Mucosa of gallbladder (tissue), 1 donor: ENCODE measurements at places on chromosomes 6 and 20. TPM values are rescaled to one million over a fixed set of nuclear protein-coding genes. Genes with fewer than 3 reads are reported as not detected.
A peak's percentile ranks its signal among the peaks of the same experiment; 100 is the strongest.

- peak; percentile 24 for DNase-seq
Observed at GRCh38 chr20:9068841-9069663, at the start of gene PLCB4. PLCB4 (plus strand) TSS chr20:9069087; CDS start chr20:9307815, 238,728 bp downstream.

- DNase-seq, result no peak
Observed at GRCh38 chr20:64084685-64085152, 521 bp upstream of the LKAAEAR1 start.

- DNase-seq, result no peak
Observed at GRCh38 chr6:131831392-131831791, 23.6 kb downstream of the ENPP1 start.

DNA sequence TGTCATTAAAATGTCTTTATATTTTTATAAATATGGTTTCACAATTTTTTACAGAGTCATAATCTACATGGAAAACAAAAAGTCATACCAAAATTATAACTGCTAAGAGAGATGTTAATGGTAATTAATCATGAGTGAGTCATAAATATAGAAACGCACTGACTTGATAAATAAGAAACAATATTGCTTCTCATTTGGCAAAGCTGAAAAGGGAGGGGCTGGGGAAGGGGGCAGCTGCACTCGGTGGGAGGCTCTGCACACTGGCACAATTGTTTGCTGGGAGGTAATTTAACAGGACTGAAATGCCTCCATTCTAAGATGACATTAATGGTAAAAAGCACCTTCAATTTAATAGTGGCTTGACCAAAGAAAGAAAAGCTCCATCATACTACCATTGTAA lies 133.3 kb upstream of the AGPAT4 start:
- no peak for DNase-seq

DNA sequence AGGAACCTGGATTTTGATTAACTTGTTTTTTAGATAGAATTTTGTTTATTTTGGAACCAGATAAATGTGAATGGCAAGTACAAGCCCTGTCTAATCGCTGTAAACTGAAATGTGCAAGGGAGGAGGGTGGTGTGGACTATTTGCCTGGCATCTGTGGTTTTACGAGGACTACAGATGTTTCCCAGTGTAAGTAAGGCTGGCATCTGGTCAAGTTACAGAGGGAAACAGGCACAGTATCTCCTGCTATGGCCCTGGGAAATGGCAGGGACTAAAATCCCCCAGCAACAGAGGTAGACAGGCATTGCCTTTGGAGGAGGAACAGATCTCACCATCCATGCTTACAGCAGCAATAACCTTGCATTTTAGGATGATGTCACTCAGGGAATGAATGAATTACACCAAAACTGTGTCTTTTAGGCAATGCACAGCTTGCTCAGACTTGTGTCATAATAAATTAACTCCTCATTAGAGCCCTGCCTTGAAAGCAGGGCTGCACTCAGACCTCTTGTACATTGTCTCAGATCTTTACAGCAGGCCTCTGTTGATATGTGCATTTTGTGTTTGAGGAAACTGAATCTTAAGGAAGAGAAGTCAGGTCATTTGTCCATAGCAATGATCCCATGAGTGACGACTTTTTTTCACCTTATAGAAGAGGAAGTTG lies 96.2 kb downstream of the TCP11 start:
- DNase-seq, result no peak

- no peak for DNase-seq
Observed at GRCh38 chr20:41048461-41049301, 20.1 kb downstream of the TOP1 start.

GRCh38 chr6:166955865-166956443 lies 396 bp downstream of the RNASET2 start:
- no peak for DNase-seq

DNA sequence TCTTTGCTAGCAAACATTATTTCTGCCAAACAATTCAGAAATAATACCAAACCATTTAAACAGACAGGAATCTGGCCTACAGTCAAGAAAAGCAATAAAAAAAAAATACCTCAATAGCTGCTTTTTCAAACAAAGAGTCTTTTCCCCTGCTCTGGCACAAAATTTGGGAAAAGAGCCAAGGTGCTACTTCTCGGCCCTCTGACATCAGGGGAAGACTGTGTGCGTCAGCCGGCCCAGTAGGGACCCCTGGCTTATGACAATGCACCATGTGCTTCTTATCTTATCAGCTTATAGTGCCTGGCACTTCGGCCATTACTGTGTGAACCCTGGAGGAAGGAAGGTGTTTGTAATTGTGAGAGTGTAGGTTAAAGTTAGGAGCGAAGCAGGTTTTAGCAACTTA lies 89.4 kb downstream of the PDE10A start:
- DNase-seq, result peak; percentile 61

GRCh38 chr6:17703256-17703694 lies 3.5 kb downstream of the NUP153 start:
- DNase-seq, result peak; percentile 21

DNA sequence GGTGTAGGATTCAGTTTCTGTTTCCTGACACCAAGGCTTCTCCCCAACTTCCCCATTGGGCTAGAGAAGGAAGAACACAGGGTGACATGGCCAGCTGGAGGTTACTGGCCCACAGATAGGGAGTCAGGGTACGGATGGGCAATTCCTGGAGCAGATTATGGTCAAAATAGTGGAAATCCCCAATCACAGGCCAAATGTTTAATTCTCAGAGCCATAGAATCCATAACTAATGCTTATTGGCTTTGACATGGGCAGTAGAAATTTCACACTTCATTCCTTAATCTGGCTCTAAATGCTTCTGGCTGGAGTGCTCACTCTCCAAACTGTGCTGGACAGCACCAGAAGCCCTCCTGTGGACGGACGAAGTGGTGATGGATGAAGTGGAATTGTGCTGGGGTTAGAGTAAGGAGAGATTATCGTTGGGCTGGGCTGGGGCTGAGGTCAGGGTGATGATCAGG lies 887 bp downstream of the SIGLEC1 start:
- DNase-seq, result no peak

DNA sequence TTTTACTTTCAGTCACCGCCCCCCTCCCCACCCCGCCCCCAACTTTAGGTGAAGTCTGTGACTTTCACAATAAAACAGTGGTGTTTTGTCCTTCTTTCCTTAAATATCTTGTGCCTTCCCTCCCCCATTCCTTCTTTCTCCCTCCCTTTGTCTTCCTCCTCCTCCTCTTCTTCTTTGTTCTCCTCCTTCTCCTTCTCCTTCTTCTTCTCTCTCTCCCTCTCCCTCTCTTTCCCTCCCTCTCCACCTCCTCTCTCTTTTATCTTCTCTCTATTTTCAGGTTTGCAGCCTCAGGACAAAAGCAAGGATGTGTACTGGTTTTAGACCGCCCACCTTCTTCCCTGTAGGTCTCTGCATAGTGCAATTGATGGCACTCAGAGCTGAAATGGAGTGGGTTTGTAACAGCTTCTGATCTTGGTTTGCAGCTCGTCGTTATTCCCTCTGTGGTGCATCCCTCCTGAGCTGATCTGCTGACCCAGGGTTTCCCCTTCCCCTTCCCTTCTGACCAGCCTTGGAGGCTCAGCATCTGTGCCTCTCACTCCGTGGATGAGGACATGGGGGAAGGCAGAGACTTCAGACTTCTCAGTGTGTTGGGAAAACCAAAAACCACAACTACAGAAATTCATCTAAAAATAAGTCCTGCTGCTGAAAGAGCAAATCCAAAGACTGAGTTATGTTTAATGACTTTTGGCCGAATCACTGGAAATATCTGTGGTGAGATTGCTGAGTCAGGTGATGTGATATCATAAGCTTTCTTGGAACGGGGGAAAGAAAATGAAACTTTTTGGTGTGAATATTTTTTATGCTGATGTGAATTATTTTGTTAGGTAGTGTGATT lies 6.9 kb downstream of the VGLL2 start:
- no peak for DNase-seq

DNA sequence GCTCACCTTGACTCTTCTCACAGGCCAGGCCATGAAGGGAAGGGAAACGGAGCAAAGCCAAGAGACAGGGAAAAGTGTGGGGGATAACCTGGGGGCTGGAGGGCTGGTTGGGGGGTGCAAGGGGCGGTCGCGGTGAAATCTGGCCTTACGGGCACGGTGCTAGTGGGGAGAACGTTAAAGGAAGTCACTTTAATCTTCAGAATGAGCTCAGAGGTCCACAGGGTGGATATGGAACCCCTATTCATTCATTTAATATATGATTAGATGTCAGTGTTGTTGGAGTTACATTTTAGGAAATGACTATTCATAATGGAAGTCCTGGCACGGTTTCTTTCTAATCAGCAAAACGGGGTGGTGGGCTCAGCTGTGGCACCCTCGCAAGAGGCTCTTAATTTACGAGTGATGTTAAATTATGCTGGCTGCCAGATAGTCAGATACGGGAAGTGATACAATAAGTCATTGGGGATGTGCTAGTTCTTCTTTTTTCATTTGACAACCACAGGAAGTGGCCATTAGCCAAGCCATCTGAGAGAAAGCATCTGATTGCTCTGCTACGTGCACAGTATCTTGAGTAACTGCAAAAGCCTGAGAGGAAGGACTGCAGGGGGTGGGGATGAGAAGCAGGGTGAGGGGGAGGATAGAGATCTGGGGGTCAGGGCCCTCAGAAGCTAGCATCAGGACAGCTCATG lies 253.0 kb downstream of the QKI start:
- peak; percentile 65 for DNase-seq

DNA sequence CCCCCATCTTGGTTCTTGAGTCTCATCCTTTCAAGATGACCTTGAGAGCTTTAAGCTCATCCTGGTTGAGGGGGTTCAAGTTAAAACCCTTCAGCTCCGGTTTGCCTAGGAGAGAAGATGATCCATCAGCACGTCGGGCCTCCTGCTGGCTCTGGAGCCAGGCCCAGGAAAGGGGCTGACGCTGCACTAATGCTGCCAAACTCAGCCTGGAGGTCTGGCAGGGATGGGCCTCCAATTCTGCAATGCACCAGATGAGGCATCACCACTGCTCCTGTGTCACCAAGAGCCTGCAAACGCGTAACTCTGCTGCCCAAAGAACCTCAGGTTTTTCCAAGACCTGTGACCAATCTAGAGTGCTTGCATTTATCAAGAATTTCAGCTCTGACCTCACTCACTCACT lies 6.1 kb downstream of the PDRG1 start:
- DNase-seq, result no peak

DNA sequence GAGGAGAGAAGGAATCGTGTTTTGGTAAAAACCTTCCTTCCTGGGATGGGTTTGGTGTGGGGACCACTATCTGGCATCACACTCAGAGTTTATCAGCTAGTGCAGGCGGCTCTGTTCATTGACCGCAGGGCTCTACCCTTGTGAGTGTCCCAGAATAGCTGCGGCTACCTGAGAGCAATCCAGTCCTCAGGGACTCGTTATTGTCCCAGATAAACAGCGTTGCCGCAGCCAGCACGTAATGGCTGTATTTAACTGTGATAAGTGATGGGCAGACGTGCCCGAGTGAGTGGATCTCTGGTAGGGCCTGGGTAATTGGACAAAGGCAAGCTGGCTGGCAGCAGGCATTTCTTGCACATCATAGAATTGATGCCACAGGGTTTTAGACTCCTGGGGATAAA lies 163.3 kb downstream of the SOBP start:
- DNase-seq, result no peak

GRCh38 chr6:126944512-126944911 lies 174.0 kb upstream of the RSPO3 start:
- DNase-seq, result no peak

DNA sequence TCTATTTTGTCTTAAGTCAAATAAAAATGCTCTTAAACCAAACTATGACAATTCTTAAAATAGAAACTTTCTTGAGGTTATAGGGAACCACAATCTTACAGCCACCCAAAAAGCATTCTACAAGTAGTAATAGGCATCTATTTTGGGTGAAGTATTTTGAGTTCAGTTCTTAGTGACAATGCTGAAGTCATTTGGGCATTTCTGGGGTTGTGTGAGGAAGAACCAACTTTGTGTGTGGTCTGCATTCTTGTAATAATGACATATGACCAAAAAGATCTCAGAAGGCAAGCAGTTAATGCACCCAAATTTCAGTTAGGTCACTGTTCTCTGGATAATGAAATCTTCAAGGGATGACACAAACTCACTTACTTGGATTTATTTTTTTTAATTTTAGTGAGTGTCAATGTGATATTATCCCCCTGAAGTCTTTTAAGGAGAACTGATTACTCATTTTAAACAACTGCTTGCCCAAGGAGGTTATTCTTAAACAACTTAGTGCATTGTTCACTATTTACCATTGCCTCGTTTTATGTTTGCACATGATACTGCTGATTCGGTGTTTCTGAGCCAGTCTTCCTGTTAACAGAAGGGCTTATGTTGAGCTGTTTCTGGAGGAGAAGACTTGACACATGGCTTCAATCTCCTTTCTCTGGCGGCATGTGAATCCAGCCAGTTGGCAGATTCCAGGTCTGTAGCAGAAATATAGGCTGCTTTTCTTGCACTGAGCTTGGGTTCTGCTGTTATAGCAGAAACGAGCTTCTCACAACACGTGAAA lies 618.9 kb downstream of the BCKDHB start:
- no peak for DNase-seq

DNA sequence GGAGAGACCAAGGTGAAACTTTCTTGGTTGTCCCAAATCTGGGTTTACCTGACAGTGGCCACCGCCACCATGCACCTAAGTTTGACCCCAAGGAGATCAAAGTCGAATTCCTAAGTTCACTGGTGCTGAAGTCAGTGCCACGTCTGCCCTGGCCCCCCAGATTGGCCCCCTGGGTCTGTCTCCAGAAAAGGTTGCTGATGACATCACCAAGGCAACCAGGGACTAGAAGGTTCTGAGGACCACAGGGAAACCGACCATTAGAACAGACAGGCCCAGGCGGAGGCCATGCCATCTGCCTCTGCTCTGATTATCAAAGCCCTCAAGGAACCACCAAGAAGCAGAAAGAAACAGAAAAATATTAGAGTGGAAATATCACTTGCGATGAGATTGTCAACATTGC lies 91.2 kb downstream of the DLL1 start:
- peak; percentile 3 for DNase-seq

GRCh38 chr6:69690986-69691385 lies 105.8 kb downstream of the LMBRD1 start:
- DNase-seq, result no peak

GRCh38 chr6:163291622-163292021 lies 122.9 kb upstream of the QKI start:
- no peak for DNase-seq

DNA sequence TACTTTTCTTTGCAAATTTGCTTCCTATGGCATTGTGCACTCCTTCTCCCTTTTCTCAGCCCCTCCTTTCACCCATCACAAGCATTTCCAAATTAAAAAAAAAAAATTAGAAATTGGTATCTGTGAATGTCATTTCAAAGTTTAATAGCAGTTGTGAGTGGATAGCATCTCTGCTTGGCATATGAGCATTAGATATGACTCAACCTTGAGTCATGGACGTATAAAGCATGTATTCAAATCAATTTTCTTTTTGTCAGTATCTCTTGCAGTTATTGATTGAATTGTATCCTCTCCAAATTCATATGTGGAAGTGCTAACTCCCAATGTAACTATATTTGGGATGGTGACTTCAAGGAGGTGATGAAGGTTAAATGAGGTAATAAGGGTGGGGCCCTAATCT lies 60.1 kb upstream of the MAP3K7 start:
- no peak for DNase-seq

The AGER gene
- 11.8 TPM for total RNA-seq

The C6orf15 gene
- not detected for total RNA-seq

The APCDD1L gene
- 1.1 TPM for total RNA-seq

The NDUFAF5 gene
- total RNA-seq, result 22.9 TPM

The ERMARD gene
- total RNA-seq, result 18.7 TPM

The BMP7 gene
- 1.2 TPM for total RNA-seq

The RAET1G gene
- total RNA-seq, result 0.52 TPM

The GABRR1 gene
- total RNA-seq, result not detected

The NKAPL gene
- total RNA-seq, result 1.9 TPM

The YTHDF1 gene
- 40.8 TPM for total RNA-seq

The SLX4IP gene
- total RNA-seq, result 11.3 TPM

The TRMT11 gene
- total RNA-seq, result 18.0 TPM
